ENCODE measurements at places on chromosomes 5 and 9.

GRCh38 chr5:22050931-22051330 lies 802.2 kb downstream of the CDH12 start:
- no peak for DNase-seq

DNA sequence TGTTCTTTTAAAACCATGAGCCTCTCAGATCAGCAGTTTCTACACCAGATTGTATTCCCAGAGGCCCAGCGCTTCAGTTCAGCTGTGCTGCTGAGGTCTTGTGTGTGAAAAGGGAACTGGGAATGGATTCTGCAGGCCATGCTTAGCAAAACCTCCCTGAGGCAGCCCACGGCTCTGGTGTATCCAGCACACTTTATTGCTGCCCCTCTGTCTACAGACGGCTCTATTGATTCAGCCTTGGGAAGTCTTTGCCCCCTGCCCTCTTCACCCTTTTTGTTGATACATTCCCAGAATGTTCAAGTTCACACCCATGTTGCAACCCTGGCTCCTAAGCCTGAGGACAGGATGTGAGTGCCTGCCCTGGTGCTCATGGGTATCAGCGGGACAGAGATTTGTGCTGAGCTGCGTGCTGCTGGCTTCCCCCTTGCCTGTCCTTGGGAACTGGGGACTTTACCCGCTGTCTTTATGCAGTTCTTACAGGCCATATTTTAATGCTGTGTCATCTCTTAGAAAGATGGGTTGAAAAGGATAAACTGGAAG lies 37.3 kb downstream of the ARHGAP26 start:
- no peak for DNase-seq

GRCh38 chr5:31377274-31377946 lies 154.5 kb downstream of the DROSHA start:
- no peak for DNase-seq

DNA sequence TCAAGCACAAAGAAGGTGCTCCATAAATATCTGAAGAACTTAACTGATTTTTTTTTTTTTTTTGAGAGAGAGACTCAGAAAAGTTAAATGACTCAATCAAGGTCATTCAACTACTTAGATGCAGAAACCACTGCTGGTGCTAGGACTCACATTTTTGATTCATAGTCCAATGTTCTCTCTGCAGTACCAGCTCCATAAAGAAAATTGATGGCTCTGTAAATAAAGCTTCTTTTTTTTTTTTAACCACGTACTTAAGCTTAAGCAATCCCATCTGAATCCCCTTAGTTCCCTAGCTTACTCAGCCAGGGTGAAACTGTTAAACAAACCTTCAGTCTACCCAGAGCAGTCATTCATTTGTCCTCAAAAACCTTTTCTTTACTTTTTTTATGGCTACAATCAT lies 657.0 kb upstream of the WWC1 start:
- DNase-seq: no peak

- no peak for DNase-seq
Observed at GRCh38 chr5:102809033-102809432, 53.9 kb downstream of the PAM start.

- DNase-seq: no peak
Observed at GRCh38 chr9:89278551-89278950, 32.4 kb upstream of the CKS2 start.

DNA sequence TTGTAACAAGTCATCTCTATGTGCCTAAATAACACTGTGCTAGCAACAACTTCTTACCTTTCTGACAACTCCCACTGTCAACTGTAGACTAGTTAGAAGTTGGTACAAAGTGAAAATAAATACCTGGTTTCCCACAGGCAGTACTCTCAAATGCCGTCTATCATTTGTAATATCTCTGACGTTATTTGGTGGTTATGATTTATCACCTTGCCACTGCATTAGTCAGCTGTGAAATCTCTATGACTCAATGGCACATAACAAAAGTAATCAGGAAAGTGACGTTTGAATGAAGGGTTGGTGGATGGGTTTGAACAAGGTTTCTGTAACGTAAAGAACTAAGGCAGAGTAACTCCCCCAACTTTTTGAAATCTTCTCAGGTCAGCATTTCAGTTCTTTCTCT lies 592.3 kb downstream of the MAT2B start:
- no peak for DNase-seq

GRCh38 chr5:174354571-174354970 lies 309.1 kb downstream of the NSG2 start:
- no peak for DNase-seq

GRCh38 chr9:137168904-137169856 lies 671 bp downstream of the LRRC26 start:
- peak; percentile 11 for DNase-seq

GRCh38 chr5:14801792-14802191 lies 69.8 kb downstream of the ANKH start:
- no peak for DNase-seq

DNA sequence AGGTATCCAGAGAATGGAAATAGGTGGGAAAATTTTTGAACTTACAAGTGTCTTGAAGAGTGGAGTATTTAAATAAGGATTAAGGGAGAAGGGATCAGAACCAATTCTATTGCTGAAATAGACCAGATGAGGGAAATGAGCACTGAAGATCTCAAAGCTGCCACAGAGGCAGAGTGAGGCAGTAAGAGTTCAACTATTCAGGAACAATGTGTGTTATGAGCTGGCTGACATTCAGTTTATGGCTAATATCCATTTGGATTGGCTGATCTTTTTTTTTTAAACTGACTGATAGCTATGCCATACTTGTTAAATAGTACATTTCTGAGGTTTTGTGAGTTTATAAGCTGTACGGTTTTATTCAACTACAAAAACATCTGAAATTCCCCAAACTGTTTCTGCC lies 95.3 kb upstream of the GNA14 start:
- no peak for DNase-seq

- DNase-seq: no peak
Observed at GRCh38 chr9:97856857-97857605, 4.0 kb downstream of the FOXE1 start.

- DNase-seq: no peak
Observed at GRCh38 chr9:38622951-38623350, 2.6 kb upstream of the ANKRD18A start.

DNA sequence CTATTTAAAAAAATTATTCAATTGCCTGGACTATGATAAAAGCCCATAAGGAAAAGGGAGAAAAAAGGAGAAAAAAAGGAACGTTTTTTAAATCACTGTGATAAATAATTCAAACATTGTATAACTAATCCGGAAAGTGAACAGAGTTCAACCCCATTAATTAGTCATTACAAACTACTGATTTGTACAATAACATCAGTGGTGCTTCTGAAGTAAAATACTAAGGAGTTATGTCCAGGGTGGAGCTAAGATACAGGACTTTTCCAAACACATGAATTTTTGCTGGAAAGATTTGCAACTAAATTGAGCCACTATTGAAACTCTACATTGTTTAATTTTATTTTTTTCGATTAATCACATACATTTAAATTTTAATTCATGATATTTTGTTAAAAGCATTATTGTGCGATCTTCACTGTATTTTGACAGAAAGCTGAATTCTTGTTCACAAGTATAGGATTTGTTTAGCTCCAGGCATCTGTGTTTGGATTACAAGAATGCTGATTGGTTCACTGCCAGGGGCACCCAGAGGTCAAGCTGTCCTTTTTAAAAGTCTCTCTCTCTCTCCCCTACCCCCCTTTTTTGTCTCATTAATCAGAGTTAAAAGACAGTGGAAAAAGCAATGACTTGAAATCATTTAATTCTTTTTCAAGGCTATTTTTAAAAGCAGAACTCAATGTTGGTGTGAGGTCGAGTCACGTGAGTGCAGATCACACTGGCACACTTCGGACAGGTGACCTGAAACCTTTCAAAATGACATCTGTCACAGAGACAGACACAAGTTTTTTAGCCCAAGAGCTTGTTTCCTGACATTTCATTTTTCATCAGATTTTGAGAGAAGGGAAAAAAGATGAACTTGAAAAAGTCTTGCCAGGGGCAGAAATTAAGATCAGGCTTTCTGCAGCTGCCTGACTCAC lies 387.3 kb downstream of the NR2F1-AS1 start:
- DNase-seq: no peak

DNA sequence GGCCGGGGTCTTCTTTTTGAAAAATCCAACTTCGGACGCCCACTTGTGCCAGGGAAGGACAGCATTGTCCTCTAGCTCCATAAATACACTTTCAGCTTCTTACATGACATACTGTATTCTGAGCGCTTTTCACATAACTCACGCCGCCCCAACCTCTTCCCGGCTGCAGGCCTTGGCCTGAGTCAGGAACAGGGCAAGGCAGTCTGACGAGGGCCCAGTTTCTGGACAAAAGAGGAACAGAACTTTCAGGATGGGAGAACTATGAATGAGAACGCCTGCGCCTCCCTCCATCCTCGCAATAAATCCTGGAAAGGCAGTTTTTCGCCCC lies 650 bp downstream of the DCTN4 start:
- DNase-seq: no peak

- DNase-seq: no peak
Observed at GRCh38 chr9:127059765-127060361, 62.6 kb downstream of the ANGPTL2 start.

GRCh38 chr5:55062039-55062779 lies 38.2 kb downstream of the GZMK start:
- peak; percentile 58 for DNase-seq

DNA sequence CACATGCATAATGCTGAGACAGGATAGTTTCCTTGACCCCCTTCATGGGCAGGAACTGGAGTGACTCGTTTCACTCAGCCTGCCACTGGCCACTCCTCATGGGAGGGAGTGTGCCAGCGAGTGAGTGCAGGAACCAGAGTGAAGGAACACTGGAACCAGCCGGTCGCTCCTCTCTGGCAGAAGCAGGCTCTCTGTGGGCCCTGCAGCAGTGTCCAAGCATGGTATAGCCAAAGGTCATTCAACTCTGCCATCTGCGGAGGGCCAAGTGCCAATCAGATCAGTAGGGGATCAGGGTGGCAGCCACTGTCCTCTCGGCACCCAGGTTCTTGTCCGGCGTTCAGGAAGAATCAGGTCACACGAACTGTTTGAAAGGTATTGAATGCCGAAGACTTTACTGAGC lies 169.3 kb upstream of the PPP1R2B start:
- DNase-seq: no peak

DNA sequence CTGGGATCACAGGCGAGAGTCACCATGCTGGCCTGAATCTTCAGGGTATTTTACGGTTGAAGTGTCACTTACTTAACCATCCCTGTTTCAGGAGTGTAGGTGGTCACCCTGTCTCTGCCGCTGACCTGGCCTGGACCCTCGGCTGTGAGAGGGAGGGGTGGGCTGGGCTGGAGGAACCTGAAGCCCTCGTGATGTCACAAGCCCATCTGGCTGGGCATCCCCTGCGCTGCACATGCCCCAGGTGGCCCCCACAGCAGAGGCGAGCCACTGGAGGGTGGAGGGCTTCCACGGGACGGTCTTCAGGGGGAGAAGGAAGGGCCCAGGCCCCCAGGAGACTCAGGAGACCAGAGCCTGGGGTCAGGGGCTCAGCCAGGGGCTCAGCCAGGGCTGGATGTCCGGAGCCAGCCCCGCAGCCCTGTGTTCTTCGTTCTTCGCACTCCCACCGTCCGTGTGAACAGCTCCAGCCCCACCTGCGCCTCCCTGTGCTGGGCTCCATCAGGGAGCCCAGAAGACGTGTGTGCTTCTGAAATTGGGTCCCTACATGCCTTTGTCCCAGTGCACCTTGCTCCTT lies 7.6 kb upstream of the AHRR start:
- no peak for DNase-seq

GRCh38 chr9:121748074-121748473 lies 96.6 kb downstream of the DAB2IP start:
- DNase-seq: peak; percentile 18

DNA sequence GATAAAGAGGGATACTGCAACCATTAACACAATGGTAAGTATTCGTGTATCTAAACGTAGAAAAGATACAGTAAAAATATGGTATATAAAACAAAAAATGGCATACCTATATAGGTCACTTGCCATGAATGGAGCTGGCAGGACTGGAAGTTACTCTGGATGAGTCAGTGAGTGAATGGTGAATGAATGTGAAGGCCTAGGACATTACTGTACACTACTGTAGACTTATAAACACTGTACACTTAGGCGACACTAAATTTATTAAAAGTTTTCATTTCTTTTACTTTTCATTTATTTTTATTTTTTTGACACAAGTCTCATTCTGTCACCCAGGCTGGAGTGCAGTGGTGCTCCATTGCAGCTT lies 14.1 kb downstream of the TDRD7 start:
- DNase-seq: no peak

- no peak for DNase-seq
Observed at GRCh38 chr5:132454361-132454760, 36.2 kb downstream of the IRF1 start.

DNA sequence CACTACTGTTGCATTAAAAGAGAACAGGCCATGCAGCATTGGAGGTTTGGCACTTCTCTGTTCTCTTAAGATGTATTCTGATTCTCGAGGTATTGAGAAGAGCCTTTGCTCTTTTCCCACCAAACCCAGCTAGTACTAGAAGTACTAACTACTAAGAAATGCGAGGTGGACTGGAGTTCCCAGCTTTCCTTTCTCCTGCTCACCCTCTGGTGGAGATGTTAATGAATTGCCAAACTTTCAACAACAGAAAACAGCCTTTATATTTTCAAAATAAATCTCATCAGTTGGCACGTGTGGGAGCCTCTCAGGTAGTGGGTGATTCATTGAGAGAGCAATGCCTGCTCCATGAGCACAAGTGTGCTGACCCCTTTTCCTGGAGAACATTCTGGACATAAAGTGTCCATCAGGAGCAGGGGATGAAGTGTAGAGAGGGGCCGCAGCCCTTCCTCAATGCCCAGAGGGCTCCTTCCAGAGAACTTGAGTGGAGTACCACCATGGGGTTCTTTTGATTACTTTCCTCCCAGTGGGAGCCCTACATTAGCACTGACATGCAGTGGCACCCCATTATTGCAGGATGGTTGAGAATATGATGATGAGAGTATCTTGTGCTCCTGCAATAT lies 45.7 kb downstream of the TMEM174 start:
- DNase-seq: no peak

- DNase-seq: no peak
Observed at GRCh38 chr5:51802551-51803184, 419.4 kb downstream of the ISL1 start.

GRCh38 chr5:139683295-139684271 lies 35.4 kb downstream of the CXXC5 start:
- DNase-seq: no peak

DNA sequence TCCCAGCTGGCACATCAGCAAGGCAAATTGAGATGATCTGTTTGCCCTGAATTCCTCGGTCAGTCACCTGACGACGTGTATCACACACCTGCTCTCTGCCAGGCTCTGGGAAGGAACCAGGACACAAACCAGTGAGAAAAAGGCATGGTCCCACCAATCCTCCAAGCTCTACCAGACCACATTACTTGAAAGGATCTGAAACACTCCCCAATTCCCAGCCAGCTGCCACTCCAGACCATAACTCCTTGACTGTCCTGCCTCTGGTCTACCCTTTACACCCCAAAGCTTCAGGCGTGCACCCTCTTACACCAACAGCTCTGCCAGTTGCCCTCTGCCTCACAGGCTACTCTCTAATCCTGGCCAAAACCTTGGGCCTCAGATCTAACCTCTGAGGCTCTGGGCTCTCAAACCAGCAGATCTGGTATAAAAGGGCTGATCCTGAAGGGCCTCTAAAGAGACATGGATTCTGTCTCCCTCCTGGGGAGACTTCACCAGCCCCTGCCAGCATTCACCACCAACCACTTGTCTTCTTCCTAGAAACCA lies 6.8 kb downstream of the MGAT1 start:
- DNase-seq: no peak

- DNase-seq: no peak
Observed at GRCh38 chr5:55604611-55605067, 69.9 kb upstream of the PLPP1 start.

GRCh38 chr9:21579247-21579671 lies 97.1 kb upstream of the IFNE start:
- peak; percentile 57 for DNase-seq
